Stimulated activated CD4-positive, alpha-beta T cell treated with anti-CD3 and anti-CD28 coated beads, TNF-alpha, amount 100 ng/mL, for 1 hour (primary cell): ENCODE measurements at places on chromosomes 2 and 18.

- no peak for DNase-seq
Measured at GRCh38 chr18:39113790-39114189, 1548.2 kb upstream of the CELF4 start.

DNA sequence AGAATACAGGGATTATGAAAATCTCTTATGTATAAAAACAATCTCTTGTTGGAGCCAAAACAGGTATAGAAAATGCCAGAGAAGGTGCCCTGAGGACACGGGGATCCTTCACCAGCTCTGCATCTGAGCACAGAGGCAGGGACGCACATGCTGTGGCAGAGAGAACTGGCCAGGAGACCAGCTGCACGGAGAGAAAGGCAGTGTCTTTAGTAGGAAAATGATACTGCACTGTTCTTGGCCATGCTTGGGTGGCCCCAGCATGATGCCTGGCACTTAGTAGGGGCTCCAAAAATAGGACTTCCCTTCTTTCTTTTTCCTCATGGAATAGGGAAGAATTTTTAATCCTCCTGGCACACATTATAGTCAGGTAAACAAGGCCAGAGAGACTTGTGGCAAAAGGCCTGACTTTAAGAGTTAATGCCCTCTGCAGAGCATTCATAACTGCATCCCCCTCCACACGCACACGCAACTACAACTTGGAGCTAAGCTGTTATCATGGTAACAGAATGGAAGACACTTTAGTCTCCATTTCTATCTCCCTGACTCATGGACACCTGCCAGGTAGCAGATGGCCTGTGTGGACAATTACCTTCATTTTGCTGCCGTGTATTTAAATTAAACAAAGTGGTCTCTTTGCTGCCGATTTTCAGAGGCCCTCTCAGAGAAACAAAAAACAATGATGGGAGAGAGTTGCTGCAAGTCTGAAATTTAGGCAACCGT is 59.7 kb upstream of the DNMT3A start:
- no peak for DNase-seq

DNA sequence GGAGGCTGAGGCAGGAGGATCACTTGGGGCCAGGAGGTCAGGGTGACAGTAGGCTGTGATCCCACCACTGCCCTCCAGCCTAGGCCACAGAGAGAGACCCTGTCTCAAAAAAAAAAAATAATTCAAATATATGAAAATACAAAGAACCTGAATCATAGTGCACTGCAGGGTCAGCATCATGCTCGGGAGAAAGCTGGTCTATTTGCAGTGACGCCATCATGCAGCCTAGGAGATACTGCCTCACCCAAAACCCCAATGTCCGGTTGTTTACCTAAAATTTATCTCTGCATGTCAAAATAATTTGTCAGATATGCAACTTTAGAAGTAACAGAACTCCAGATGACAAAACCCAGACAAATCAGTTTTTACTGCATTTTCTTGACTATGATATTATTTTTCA is 61.5 kb upstream of the ALKAL2 start:
- no peak for DNase-seq

- DNase-seq, result no peak
Measured at GRCh38 chr2:128252501-128252900, 66.2 kb downstream of the HS6ST1 start.

GRCh38 chr2:237185553-237185925 is 99.8 kb downstream of the COPS8 start:
- DNase-seq, result no peak

- no peak for DNase-seq
Measured at GRCh38 chr2:126835831-126836230, 62.9 kb upstream of the TEX51 start.

GRCh38 chr2:10271509-10271908 is 31.2 kb upstream of the HPCAL1 start:
- DNase-seq, result no peak

DNA sequence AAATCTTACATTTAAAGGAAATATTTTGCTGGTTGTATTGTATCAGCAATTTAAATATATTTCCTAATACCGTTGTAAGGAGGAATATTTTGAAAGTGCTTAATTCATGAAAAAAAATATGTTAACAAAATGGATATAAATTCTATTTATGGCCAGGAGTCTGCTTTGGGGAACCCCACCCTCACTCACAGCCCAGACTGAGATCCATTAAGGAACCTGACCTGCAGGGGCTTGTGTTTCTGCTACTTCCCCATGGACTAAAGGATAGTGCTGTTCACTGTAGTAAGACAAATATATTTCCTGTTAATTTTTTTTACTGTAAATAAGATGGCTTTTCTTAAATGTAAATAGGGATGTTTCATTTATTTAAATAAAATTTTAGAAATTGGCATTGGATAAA is 221.9 kb upstream of the COL3A1 start:
- DNase-seq, result no peak

GRCh38 chr2:106343274-106343673 is 124.9 kb downstream of the RGPD3 start:
- DNase-seq, result no peak

- DNase-seq, result no peak
Measured at GRCh38 chr18:36274083-36274715, 23.3 kb upstream of the FHOD3 start.

DNA sequence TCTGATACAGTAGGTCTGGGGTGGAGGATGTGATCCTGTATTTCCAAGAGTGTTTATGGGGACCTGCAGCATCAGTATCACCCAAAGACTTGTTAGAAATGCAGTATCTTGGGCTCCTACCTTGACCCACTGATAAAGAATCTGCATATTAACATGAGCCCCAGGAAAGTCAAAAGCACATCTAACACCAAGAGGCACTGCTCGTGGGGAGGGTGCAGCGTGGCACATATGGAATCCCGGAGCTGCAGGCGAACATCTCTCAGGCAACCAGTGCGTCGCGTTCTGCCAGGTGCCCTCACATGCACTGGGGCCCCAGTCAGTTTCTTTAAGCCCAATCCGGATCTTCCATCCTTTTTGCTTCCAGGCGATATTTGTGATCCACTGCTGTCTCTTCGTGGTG is 41.3 kb upstream of the ASB18 start:
- DNase-seq, result no peak

- DNase-seq, result no peak
Measured at GRCh38 chr2:45494275-45494977, 116.6 kb downstream of the SRBD1 start.

GRCh38 chr2:224211181-224211480 is 172.0 kb upstream of the SERPINE2 start:
- DNase-seq, result no peak

GRCh38 chr2:503288-503999 is 173.8 kb downstream of the TMEM18 start:
- DNase-seq, result no peak

GRCh38 chr2:184203661-184204060 is 394.7 kb upstream of the ZNF804A start:
- no peak for DNase-seq

GRCh38 chr2:30758191-30758651 is 49.0 kb downstream of the CAPN13 start:
- no peak for DNase-seq

GRCh38 chr2:71950256-71951082 is 197.2 kb downstream of the CYP26B1 start:
- no peak for DNase-seq

GRCh38 chr2:24179683-24180082 is 4.8 kb downstream of the FAM228A start:
- no peak for DNase-seq

DNA sequence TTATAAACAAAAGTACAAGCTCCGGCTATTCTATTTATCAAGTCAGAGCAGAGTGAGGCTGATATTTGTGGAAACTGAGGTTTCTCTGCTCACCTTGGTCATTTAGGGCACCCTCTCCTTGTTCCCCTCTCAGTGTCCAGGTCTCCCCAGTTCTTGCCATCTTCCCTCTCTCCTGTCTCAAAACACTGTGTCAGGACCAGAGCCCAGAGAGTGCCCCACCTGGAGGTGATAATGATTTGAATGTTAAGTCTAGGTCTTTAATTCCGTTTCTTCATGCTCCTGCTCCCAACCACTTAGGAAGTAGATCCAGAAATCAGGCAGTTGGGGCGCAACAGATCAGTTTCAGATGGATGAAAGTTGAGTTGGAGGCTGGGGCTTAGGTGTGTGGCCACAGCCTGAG is 9.2 kb upstream of the ADCY3 start:
- no peak for DNase-seq

GRCh38 chr2:141565597-141565996 is 565.2 kb downstream of the LRP1B start:
- no peak for DNase-seq

- no peak for DNase-seq
Measured at GRCh38 chr2:239464166-239465016, 63.6 kb upstream of the HDAC4 start.

DNA sequence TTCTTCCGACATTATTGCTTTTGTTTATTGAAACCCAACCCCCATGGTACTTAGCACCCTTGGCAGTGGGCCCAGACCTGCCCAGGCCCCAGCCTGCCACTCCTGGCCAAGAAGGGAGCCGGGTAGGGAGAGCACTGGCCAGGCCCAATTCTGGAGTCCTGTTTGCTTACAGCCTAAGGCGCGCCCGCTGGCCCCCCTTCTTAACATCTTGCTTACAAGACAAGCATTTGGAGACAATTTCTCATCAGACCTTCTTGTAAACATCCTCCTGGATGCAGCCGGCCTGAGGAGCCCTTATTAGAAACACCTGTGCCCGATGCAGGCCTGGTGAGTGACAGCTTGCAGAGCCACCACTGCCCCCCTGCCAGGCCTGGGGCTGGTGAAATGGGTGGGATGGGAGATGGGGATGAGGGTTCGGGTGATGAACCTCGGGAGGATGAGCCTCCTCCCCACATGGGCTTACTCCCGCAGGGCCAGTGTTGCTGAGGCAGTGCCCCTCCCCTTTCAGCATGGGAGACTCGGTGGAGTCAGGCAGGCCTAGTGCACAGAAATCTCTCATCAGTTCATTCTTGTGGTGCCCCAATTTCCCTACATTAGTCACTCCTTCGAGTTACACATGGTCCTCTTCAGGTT is 217.5 kb downstream of the CYP26B1 start:
- no peak for DNase-seq

GRCh38 chr2:162838136-162838497 is 450 bp downstream of the KCNH7 start:
- DNase-seq, result no peak

GRCh38 chr2:72008608-72009007 is 139.1 kb downstream of the CYP26B1 start:
- DNase-seq, result no peak

- DNase-seq, result no peak
Measured at GRCh38 chr18:53753601-53754000, 470.9 kb downstream of the MBD2 start.

- DNase-seq, result no peak
Measured at GRCh38 chr2:142693171-142693950, 184.1 kb upstream of the KYNU start.

DNA sequence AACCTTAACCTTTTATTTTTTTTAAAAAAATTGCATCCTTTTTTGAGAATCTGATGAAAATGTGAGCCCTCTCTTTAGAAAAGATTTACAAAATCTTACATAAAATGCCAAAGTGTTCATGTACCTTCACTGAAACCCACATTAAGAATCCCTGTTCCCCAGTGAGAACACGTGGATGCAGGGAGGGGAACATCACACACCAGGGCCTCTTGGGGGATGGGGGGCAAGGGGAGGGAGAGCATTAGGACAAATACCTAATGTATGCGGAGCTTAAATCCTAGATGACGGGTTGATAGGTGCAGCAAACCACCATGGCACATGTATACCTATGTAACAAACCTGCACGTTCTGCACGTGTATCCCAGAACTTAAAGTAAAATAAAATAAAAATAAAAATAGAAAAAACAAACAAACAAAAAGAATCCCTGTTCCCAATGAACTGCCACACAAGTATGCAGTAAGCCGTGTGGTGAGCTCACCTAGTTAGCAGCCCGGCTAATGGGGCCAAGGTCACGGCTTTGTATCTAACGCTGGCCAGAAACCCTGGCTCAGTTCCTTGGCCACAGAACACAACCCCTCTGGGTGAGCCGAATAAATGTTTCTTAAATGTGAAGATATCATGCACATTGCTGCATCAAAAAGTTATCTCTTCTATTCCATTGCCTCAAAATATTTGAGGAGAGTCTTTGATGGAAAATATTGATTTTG is 41.4 kb downstream of the CHST9 start:
- DNase-seq, result no peak

DNA sequence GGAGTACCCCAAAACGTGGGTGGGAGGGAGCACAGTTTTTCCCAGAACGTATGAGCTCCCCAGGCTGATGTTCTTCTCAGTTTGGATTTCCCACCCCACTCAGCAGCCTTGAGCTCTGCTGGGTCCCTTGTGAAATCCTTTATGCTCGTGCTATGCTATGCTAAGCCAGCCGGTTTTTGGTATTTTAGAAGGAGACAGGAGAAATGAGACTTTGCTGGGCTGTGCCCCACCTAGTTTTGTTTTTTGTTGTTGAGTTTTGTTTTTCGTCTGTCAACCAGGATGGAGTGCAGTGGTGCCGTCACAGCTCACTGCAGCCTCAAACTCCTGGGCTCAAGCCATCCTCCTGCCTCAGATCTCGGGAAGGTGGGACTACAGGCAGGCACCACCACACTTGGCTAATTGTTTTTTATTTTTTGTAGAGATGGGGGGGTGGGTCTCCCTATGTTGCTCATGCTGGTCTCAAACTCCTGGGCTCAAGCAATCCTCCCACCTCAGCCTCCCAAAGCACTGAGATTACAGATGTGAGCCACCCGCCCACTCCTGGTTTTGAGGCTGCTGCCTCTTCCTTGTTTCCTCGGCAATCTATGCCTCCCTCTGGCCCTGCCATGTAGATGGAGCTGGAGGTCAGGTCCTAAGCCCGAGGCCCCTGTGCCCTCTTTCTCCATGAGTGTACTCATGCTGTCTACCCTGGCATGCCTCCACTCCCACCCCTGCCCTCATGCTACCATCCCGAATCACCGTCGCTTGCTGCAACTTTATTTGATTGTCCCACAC is 17.5 kb upstream of the MGAT4A start:
- no peak for DNase-seq

DNA sequence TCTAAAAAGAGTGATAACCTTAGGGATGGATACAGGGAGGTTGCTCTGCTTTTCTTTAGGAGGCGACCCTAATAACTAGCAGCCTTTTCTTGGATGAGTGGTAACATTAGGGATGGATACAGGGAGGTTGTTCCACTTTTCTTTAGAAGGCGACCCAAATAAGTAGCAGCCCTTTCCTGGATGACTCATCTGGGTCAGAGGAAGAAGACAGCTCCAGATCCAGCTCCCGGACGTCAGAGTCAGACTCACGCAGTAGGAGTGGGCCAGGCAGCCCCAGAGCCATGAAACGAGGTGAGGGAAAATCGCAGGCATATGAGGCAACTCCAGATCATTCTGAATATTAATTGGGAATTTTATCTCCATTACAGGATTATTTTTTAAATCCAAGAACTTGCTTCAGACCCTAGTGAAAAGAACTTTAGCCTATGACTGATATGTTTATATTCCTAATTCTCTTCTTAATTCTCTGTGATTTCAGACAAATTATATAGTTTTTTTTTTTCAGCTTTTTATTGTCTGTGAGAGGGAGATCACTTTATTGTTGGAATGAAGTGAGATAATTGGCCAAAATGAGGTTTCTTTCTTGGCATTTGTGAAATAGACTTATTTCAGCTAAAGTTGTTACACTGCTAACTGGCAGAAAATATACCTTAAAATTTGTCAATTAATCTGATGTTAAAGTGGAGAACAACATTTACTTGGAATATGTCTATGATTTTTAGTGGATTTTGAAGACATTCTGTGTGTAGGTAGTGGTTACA is 31.2 kb upstream of the C1GALT1C1L start:
- DNase-seq, result no peak

- DNase-seq, result no peak
Measured at GRCh38 chr2:30511122-30512083, 64.4 kb downstream of the LCLAT1 start.

GRCh38 chr2:8087480-8087840 is 594.4 kb upstream of the ID2 start:
- no peak for DNase-seq

- no peak for DNase-seq
Measured at GRCh38 chr2:233822781-233823730, 31.3 kb downstream of the HJURP start.
